Mucosa of descending colon (tissue), 3 donors: ENCODE measurements at places on chromosomes 4 and X. TPM values are rescaled to one million over a fixed set of nuclear protein-coding genes. Genes with fewer than 3 reads are reported as not detected.

GRCh38 chr4:80079255-80079923 is 6.4 kb upstream of the ANTXR2 start:
- DNase-seq = no peak

DNA sequence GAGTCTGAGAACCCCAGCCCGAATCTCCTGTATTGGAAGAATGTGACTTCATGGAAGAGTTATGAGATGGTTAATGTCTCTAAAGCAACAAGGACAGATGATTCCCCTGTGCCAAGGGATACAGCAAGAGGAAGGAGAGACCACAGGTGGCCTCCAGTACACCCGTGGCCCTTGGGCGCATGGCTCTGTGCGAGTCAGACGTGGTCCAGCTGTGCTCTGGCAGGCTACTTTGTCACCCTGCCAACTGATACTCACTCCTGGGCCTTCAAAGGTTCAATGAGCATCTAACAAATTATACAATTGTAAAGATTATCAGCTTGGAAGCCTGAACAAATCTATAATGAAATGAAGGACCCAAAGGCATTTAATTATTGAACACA is 71.7 kb downstream of the NYX start:
- DNase-seq = no peak

DNA sequence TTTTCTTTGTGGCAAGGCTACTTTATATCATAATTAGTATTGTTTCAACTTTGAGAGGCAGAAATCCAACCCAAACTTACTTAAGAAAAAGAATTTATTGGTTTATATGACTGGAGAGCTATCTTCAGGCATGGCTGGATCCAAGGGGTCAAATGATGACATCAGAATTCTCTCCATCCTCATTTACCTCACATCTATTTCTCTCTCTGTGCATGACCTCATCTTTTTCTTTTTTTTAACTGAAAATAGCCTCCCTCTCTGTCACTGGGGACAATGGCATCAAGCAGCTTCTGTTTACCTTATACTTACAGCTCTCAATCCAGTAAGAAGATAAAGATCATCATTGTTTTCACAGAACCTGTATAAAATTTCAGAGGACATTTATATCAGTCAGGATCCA is 12.0 kb upstream of the EXOC1L start:
- DNase-seq = no peak

GRCh38 chr4:57303012-57303751 is 193.0 kb upstream of the IGFBP7 start:
- DNase-seq = no peak

GRCh38 chr4:38190717-38191178 is 230.6 kb downstream of the PTTG2 start:
- no peak for DNase-seq

DNA sequence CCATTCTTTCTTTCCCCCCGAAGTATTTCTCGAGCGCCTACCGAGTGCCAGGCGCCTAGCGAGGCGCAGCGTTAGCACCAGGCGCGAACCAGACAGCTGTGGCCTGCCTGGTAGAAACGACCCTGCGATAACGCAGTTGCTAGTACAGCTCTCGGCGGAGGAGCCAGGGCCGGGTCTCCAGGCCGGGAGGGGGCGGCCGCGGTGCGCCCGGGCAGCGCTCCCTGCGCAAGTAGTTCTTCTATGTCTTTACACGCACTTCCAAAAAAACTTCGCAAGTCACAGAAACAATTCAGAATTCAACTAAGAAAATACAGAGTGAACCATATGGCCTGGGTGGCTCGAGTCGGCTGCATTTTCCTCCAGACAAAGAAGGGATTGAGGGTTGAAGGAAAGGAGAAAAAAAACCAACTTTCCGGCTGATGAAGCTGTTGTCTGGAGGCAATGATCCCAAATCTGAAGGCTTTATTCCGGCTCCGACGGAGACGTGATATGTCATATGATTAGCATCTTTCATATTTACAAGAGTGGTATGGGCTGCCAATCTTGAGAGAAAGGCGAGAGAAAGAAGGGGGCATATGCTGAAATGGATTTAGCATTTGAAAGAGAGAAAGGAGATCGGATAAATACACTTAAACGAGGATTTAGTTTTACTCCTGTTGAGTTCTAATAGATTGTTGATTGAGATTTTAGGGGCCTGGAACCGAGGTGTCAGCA is 7.2 kb upstream of the NEUROG2 start:
- DNase-seq = no peak

ASB12 gene
- total RNA-seq = 0.38 TPM

CWH43 gene
- total RNA-seq = 28.0 TPM
